ENCODE measurements at places on chromosomes 1 and 21. TPM values are rescaled to one million over a fixed set of nuclear protein-coding genes. Genes with fewer than 3 reads are reported as not detected.

DNA sequence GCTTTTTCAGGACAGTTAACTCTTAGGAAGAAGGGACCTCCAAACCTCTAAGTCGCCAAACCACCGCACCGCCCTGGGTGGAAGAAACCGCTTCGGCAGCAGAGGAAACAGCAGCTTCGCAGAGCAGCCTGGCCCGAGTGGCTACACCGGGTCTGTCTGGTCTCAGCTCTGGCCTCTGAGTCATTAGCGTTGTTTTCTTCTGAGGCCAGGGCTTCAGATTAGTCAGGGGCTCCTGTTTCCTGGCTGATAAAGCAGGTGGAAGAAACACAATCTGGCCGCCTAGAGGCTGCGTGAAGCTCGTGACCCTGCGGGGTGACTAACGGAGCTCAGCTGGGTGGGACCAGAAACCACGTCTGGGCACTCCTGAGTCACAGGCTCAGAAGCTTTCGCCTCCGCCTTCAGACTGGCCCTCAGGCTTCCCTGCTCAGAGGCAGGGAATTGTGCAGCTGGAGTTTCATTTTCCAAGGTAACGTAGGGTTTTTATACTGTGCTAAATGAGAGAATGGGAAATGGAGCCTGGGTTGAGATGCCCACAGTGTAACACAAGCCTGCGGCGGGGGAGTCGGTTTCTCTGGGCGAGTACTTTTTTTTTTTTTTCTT is 44.9 kb downstream of the CHAF1B start:
- peak; percentile 100 for DNase-seq

- no peak for DNase-seq
Measured at GRCh38 chr1:22641247-22641646, 2.2 kb upstream of the C1QC start.

DNA sequence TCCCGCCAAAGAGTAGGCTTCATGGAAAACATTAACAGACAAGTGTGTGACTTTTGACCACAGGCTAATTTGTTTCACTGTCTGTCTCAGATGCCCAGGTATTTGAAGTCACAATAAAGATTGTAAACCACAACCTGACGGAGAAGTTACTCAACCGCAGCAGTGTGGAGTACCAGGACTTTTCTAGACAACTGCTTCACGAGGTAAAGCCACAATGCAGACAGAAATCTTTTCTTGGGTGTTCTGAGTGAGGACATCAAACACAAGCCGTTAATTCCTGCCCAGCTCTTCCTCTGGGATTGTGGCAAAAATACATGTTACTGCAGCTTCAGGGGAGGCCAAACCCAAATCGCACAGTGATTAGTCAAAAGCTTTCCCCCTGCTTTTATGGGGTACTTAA is 31.0 kb downstream of the UMODL1 start:
- DNase-seq, result no peak

DNA sequence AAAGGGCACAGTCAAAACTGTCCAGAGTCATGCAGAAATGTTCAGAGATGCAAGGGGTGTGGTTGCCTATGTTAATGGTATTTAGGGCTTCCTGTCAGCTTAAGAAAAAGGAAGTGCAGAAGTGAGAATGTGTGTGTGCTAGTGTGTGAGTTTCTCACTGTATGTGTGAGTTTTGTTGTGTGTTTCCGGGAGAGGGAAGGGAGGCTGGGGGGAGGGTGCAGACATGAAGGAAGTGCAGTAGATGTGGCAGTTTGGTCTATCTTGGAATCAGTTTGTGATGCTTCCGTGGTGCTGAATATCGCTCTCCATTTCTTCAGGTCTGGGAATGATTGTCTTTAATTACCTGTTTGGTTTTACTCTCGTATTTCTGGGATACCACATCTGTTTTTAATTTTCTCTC is 16.5 kb upstream of the ATP6V1G3 start:
- DNase-seq, result no peak

GRCh38 chr21:44867999-44868700 is 5.3 kb downstream of the PTTG1IP start:
- peak; percentile 13 for DNase-seq

DNA sequence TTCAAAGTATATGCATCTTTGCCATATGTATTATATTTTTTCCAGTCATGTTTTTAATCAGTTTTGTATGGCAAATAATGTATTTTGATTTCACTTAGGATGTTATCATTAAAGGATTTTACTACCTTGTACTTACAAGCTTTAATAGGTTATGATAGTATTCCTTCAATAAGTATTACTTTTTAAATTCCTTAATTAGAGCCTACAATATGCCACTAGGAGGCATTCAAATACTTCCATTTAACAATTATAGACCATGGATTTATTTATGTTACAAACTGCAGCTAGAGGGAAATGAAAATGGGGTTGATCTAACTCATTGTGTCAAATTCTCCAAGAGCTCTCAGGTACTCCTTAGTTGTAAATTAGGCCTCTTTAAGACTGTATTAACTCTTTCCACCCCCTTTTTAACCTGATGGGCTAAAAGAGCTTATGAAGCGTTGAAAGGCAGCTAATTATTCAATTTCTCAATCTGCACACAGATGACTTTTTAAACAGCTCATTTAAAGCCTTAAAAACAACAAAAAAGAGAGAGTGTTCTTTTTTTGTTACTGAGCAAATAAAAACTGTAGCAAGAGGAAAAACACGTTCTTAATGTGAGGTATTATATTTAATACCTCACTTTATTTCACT is 156.2 kb downstream of the DENND1B start:
- DNase-seq, result peak; percentile 8

GRCh38 chr1:23331713-23332112 is 12.4 kb downstream of the HNRNPR start:
- no peak for DNase-seq

GRCh38 chr1:90831910-90832309 is 114.8 kb upstream of the BARHL2 start:
- DNase-seq, result no peak

DNA sequence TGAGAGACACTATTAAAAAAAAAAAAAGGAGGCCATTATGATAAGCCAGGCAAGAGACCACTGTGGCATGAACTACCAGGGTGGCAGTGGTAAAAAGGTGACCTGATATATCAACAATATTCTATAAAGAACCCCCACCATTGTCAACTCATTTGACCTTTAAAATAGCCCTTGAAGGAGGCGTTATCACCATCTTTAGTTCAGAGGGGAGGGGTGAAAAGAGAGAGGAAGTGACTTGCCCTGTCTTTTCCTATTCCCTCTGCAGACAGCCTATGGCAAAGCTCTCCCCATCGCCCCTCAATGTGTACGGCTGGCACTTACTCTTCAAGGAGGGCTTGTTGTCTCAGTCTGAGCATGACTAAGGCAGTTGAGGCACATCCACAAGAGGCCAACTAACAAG is 11.7 kb upstream of the SLFNL1 start:
- no peak for DNase-seq

GRCh38 chr21:34027721-34028461 is 45.5 kb upstream of the MRPS6 start:
- DNase-seq, result no peak

GRCh38 chr1:205800981-205801703 is 11.9 kb downstream of the SLC41A1 start:
- no peak for DNase-seq

DNA sequence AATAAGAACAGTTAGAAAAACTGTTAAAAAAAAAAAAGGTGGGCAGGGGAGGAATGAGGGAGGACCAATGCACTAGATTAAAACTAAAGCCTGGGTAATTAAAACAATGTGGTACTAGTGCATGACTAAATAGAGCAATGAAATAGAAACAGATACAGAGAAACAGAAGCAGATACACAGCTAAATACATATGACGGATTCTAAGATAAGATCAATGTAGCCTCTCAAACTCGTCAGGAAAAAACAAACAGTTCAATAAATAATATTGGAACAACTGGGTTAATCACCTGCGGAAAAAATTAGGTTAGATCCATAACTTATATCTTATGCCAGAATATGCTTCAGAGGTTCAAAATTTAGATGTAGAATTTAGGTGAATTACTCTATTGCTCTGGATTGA is 68.2 kb downstream of the ERO1B start:
- no peak for DNase-seq

DNA sequence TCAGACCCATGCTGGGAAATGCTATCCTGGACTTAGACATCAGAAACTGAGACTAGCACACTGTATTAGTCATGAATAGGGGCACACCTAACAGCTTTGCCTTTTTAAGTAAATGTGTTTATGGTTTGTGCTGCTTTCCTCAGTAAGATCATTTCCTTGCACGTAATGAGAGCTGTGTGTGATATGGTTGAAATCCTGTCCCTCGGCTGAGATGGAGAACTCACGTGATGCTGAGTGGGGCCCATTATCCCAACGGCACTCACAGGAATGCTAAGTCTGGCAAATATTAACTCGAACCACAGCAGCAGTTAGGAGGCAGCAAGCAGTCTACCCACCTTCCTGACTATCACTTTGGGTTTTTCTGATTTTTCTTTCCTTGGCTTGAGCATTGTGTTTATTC is 38.2 kb downstream of the BCL9 start:
- no peak for DNase-seq

GRCh38 chr1:200182701-200183100 is 155.2 kb downstream of the NR5A2 start:
- DNase-seq, result no peak

- no peak for DNase-seq
Measured at GRCh38 chr1:104765085-104765484, 1015.4 kb downstream of the AMY1C start.

DNA sequence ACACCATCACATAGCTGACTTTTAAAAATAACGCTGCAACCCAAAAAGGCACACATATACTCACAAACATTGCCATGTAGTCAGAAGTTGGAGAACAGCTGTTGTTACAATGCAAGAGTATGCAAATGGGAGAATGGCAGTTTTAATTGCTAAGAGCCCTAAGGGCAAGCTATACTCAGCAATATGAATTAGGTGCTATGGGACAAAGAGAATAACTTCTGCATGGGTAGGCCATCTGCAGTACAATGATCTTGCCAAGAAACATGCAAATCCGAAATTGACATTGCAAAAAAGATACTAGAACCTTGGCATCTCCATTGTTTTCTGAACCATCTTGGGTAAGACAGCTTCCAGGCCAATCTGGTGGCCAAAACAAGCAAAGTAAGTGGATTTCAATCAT is 697.8 kb downstream of the LRRIQ3 start:
- DNase-seq, result no peak

DNA sequence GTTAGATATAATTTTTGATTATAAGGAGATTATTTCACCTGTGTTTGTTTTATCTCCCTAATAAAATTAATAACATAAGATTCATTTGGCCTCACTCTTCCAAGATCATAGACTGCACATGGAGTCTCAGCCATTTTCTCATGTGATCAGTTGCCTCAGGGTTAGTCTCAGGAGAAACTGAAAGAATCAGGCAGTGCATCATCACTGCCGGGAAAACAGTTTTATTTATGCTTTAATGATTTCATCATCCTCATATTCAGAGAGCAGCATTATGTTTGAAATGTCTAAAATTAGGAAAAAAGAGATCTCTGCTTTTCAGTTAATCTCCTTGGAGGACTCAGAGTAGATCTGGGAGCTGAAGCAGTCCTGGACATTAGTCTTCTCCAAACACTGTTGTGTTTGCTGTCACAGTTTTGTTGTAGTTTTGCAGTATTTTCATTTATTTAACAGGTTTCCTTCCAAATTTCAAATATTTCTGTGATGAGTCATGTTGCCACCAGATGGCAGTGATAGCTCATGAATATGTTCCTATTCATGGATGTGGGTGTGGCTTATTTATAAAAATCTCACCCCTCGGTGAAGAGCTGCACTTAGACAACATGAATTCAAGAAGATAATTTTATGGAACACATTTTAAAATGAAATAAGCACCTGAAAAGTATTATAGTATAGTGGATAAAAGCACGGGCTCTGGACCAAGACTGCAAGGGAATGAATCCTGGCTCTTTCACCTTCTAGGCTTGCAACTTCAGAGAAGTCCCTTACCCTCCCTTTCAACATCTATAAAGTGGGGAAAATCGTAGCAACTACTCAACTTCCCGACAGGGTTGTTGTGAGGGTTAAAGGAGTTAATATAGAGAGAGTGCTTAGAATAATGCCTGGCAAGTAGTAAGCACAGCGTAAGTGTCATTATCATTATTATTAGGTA is 31.2 kb downstream of the CHD1L start:
- DNase-seq, result peak; percentile 64

DNA sequence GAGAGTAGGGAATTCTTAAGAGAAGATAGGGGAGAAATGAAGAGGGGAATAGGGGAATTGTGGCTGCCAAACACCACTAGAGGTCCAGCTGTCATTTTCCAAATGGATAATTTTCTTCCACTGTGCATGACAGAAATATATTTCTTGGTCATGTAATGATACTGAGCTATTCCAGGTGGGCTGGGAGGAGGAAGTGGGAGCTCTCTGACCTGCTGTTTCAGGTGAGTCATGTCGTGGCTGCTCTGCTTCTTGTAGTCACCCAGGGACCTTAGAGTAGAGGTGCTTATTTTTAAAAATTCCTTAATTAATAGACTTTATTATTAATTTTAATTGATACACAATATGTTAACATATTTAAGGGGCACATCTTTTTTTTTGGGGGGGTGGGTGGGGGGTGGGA is 11.9 kb downstream of the PDE4B start:
- no peak for DNase-seq

DNA sequence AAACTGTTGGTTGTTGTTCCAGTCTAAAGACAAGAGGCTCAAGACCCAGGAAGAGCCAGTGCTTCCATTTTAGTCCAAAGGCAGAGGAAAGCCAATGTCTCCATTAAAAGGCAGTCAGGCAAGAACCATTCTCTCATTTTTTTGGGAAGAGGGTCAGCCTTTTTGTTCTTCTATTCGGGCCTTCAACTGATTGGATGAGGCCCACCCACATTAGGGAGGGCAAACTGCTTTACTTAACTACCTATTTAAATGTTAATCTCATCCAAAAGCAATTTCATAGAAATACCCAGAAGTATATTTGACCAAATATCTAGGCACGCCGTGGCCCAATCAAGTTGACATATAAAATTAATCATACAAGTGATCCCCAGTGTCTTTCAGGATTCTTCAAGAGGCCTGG is 104.4 kb upstream of the SYT6 start:
- DNase-seq, result no peak

- DNase-seq, result peak; percentile 31
Measured at GRCh38 chr1:19676438-19676922, 11.8 kb downstream of the HTR6 start.

GRCh38 chr21:24076179-24076578 is 1531.1 kb downstream of the MRPL39 start:
- no peak for DNase-seq

DNA sequence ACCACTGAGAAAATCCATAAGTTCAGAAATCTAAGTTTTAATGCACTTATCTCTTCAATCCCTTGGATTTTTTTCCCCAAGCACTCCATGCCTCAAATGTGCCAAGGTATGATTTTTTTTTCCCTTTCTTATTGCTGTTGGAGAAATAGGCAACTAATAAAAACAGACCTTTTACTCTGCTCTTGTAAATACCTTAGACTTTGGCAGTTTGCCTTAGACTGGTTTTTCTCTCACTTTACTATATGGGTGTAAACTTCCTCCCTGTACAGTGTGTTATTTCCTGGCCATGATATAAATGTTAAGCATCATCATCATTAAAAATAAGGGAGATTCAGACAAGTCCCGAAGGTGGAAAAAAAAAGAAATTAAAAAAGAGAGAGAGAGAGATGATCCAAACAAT is 65.7 kb downstream of the LRRC8C start:
- no peak for DNase-seq

The PTGS2 gene
- total RNA-seq, result 4.0 TPM

The SGIP1 gene
- total RNA-seq, result not detected

The SMIM1 gene
- 1.1 TPM for total RNA-seq

The EDARADD gene
- 3.7 TPM for total RNA-seq

The GGPS1 gene
- 16.1 TPM for total RNA-seq

The CFHR5 gene
- not detected for total RNA-seq

The EFCAB7 gene
- 2.6 TPM for total RNA-seq

The B4GALT2 gene
- total RNA-seq, result 133 TPM

The SPRR2G gene
- total RNA-seq, result not detected

The RGS8 gene
- 0.05 TPM for total RNA-seq

The CASZ1 gene
- 1.7 TPM for total RNA-seq

The KCNE2 gene
- total RNA-seq, result not detected

The OR2L5 gene
- not detected for total RNA-seq

The FCRL4 gene
- not detected for total RNA-seq

Measured in HT1080 (cell line).